DND-41 (cell line): ENCODE measurements at places on chromosomes 3 and 15.
A peak's percentile ranks its signal among the peaks of the same experiment; 100 is the strongest.

DNA sequence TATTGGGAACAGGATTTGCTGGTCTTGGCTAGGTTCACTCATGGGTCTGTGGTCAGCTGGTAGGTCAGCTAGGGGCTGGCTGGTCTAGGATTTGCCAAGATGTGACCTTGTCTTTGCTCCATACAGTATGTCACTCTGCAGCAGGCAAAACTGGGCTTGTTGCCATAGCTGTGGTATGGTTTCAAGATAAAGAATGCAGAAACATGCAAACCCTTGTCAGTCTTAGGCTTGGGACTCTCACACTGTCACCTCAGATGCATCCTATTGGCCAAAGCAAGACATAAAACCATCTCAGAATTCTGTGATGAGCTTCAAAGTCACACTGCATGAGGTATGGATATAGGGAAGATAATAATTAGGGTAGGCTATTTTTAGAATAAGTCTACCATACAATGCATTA, 66.6 kb upstream of the TBC1D5 start:
- no peak for DNase-seq

GRCh38 chr3:130662501-130662996, 84.1 kb downstream of the PIK3R4 start:
- no peak for DNase-seq

GRCh38 chr15:55694652-55695150, 48.3 kb downstream of the PRTG start:
- DNase-seq = no peak

- DNase-seq = no peak
These were observed 65.3 kb downstream of the LRTM1 start for GRCh38 chr3:54862526-54862925.

- DNase-seq = no peak
These were observed 493.4 kb upstream of the TGFBR2 start for GRCh38 chr3:30112902-30113484.

DNA sequence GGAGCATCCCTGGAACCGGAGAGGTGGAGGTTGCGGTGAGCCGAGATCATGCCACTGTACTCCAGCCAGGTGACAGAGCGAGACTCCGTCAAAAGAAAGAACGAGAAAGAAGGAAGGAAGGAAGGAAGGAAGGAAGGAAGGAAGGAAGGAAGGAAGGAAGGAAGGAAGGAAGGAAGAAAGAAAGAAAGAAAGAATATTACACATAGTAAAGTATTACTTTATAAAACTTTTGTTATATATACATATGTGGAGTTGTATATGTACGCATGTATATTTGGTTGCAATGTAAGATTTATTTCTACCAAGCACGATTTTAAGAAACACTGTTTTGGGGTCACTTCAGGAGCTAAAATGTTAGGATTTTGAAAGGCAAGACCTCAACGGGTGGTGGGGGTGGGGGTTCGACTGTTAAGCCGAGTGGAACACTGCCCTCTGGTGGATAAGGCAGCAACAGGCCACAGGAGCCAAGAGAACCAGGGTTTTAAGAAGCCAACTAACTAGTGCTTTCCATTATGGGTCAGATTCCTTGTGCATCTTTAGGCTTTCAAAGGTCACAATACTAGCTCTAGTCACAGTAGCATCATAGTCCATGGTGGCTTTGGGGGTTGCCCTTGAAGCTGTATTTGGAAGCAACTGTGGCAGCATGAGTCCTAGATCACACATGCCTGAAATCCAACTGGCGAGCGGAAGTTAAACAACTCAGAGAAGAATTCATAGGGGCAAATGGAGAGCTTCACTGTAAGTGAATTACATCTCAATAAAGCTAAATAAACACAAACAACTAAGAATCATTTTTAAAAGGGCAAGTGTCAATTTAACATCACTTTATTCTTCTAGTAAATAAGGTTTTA, 22.5 kb downstream of the GLB1 start:
- DNase-seq = peak; percentile 78

DNA sequence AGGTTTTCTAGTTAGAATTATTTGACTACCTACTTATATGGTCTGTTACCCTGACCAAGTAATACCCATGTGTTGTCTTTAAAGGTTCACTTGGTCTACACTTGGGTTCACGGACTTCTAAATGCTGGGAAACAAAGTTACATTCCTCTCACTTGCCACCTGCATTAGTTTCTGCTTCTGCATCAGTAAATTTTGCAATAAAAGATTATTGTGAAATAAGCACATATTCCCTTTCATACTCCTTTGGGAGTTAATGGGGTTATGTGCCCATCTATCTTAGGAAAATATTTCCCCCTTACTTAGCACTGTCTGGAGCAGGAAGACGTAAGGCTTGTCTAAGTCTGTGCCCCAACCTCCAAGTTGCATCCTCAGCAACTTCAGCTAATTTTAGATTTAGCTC, 160.7 kb downstream of the FRMD5 start:
- DNase-seq = no peak

GRCh38 chr3:102712896-102713295, 278.1 kb downstream of the ZPLD1 start:
- peak; percentile 15 for DNase-seq

- no peak for DNase-seq
These were observed 39.3 kb upstream of the HDC start for GRCh38 chr15:50304836-50305235.

GRCh38 chr3:28069438-28069837, 172.0 kb upstream of the CMC1 start:
- DNase-seq = no peak

- DNase-seq = no peak
These were observed 38.9 kb downstream of the CPNE4 start for GRCh38 chr3:131995891-131996290.
